Dermis blood vessel endothelial cell (primary cell): ENCODE measurements at places on chromosomes 3 and 15.

GRCh38 chr3:165846056-165846455, 8.8 kb upstream of the BCHE start:
- DNase-seq = no peak

DNA sequence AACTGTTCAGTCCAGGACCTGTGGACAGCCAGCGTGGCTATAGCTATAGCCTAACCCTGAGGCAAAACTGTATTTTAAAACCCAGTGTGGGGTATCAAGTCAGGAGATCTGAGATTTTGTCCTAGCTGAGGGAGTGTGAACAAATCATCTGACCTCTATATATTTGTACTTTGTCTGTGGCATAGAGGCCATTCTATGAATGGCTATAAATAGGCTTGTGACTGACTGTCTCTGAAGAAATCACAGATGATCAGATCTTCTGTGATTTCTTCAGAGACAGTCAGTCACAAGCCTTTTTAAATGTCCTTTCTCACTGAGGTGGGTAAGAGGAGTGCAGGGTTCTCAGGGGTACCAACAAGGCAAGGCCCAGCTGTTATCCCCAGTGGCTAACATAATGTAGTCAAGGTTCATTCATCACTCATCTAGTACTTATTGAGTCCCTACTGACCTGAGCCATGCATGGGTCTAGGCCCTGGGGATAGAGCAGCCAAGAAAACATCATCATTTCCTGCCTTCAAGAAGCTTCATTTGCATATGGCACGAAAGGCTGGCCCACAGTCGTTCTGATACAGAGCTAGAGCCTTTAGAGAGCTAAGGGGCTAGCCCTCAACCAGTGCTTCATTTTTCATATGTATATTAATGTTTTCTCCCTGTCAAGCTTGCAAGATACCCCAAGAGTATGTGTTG, 53.3 kb downstream of the TIPARP start:
- no peak for DNase-seq

DNA sequence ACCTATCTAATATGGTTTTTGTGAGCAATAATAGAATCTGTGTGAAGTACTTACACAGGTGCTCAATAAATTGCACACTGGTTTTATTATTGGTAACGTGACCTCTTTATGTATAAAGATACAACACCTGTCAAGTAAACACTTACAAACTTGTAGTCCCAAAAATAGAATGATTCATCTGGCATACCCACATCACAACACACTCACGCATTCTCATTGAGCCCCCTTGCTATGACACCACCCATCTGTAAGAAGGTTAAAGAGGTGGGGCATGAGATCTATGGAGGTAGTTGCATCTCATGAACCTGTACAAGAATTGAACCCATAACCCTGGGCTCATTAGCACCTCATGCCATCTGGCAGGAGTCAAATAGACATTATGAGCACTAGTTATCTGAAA, 134.9 kb upstream of the THBS1 start:
- DNase-seq = no peak

DNA sequence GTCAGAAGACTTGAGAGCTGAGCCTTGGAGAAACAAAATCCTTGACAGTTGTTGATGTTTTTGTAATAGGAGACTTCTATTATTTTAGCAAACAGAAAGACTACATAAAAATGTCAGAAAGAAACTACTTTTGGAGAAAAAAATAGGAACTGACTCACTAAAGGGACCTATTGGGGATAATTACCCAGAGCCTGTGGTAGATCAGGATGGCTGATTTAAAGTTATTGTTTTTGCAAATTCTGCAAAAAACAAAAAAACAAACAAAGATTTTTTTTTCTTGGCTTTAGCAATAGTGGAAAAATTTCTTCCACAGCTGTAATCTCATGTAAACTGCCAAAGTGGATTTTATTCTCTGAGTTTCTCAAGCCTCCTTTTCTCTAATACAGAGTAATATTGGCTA, 101.5 kb upstream of the SATB1 start:
- no peak for DNase-seq

GRCh38 chr3:183481582-183481981, 53.2 kb upstream of the MCF2L2 start:
- DNase-seq = no peak

DNA sequence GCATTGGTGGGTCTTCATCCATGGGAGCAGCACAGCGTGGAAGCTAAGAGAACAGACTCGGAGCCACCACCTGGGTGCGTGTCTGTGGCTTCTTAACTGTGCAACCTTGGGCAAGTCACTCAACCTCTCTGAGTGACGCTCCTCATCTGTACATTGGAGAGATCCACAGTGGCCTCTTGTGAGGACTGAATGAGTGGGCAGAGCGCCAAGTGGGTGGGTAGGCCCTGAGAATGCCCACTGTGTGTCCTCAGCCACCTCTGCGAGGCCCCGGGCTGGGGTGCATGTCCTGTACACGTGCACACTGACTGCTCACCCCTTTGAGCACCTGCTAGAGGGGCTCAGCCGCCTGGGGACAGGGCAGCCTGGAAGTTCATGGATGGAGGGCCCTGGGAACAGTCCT, 99.6 kb upstream of the PRR23E start:
- DNase-seq = no peak

DNA sequence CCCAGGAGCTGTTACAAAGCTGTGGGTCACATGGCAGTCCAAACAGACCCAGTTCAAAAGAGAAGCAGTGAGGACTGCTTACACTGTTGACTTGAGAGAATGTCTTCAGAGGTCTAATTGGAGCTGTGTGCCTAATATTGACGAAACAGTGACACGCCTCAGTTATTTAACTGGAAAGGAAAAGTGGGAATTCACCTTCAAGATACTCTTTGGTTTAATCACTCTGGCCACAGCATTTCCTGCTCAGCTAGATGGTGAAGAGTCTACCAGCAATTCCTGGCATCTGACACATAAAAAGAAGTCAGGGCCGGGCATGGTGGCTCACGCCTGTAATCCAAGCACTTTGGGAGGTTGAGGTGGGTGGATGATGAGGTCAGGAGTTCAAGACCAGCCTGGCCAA, 326.4 kb downstream of the SV2B start:
- DNase-seq = no peak

GRCh38 chr15:49103002-49103401, 52.4 kb downstream of the COPS2 start:
- DNase-seq = no peak

DNA sequence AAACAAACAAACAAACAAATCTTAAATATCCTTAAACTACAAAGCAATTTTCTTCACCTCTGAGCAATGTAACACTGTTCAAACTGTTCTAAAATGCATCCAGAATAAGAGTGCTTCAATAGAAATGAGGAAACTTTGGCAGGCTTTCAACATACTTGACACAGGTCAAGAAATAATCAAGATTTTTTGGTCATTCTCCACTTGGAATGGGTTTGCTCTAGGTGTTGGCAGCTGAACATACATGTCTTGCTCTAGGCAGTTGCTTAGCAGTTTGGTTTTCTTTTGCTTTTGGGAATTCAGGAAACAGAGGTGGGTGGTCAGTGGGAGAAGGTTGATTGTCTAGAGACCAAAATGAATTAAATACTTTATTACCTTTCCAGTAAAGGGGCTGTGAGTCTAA, 1.4 kb upstream of the LRRC3B start:
- DNase-seq = no peak

DNA sequence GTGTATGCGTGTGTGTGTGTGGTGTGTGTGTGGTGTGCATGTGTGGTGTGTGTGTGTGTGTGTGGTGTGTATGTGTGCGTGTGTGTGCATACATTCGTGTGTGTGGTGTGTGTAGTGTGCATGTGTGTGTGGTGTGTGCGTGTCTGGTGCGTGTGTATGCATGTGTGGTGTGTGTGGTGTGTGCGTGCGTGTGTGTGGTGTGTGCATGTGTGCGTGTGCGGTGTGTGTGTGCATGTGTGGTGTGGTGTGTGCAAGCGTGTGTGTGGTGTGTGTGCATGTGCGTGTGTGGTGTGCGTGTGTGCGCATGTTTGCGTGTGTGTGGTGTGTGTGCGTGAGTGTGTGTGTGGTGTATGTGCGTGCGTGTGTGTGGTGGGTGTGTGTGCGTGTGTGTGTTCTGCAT, 210.4 kb downstream of the LRTM1 start:
- DNase-seq = no peak

DNA sequence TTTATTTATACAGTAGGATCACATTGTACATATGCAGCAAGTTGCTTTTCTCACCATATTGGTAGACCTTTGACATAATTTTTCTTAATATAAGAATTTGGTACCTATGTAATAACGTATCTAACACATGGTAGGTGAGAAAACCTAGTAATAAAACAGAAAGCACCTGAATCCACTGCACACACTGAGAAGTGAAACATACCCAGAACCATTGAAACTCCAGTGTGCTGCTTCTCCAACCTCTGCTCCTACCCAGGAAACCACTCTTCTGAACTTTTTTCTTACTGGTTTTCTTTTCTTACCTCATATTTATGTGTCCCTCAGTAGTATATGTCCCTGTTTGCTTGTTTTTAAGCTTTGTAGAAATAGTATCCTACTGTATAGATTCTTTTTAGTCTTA, 293.0 kb downstream of the UBE2E2 start:
- DNase-seq = no peak

DNA sequence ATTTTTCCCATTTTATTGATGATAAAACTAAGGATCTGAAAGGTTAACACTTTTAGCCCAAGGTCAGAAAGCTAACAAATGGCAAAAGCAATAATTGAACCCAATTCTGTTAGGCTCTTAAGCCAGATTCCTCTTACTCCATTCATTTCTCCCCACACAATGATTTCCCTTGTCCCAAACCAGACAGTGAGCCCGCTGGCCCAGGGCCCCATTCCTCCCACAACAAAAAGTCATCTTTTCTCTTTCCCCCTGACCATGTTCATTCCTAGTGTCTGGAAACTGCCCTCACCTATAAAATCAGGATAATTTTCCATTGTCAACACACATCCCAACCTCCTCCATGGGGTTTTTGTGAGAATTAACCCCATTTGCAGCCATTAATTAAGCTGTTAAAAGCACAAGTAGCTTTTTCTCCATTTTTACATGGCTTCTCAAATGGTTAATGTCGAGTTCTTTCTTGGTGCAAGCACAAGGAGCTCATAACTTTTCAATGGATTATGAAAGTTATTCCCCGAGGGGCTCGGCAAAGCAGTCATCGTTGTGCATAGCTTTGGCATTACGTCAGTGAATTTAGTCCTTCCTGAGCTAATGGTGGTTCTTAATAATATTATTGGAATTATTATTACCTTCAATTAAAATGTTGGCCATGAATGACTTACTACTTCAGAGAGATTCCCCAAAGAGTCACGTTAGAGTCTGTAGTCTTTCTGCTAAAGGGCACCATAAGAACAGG, 151.0 kb upstream of the WNT5A start:
- DNase-seq = no peak

DNA sequence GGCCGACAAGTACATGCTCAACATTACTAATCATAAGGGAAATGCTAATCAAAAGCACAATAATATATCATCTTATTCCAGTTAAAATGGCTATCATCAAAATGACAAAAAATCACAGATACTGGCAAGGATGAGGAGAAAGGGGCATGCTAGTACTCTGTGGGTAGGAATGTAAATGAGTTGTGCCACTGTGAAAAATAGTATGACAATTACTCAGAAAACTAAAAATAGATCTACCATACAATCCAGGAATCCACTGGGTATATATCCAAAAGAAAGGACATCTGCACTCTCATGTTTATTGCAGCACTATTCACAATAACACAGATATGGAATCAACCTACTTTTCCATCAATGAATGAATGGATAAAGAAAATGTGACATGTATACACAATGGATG, 1256.5 kb downstream of the SI start:
- no peak for DNase-seq

DNA sequence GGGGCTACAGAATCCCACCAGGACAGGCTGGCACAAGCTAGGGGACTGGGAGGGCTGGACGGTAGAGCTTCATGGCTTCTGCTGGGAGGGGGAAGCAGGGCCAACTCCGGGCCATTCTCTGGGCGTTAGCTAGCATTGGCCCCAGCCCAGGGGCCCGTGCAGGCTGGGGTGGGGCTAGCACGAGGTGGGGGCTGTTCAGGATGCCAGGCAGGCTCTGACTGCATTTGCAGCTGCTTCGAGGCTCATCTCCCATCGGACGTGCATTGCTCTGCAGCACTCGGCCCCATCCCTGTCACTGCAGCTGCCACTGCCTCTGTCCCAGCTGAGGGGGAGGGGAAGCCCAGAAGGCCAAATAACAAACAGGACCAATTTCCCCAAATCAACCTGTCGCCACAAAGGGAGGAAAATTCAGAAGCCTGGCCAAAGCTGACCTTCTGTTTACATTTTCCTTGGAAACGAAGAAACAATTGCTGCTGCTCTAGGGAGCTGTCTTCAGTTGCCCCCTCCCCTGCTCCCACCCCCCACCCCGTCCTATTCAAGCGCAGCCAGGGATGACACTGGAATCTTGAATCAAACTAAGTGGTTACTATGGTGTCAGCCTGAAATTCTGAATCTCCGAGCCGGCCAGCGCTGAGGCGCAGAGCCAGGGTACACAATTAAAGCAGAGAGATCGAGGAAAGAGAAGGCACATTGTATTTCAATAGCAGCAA, 138.8 kb upstream of the PRR20G start:
- DNase-seq = no peak

DNA sequence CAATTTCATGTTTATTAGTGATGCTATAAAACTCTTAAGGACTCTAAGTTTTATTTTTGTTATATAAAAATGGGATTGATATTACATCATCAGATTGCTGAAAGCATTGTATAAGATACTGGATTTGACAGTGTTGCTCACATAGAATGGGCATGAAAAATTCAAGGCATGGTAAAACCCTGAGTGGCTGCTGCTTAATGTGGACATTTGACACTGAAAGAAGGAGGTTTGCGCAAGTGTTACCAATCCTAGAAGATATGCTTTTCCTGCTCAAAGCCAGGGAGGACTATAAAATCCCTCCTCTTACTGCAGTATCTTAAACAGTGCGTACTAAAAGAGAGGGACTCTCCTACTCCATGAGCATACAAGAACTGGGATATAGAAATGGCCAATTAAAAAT, 65.8 kb upstream of the PTX3 start:
- no peak for DNase-seq

GRCh38 chr3:36992806-36993325, at the start of gene EPM2AIP1:
Gene EPM2AIP1 (minus strand): TSS chr3:36993131. CDS start chr3:36993077, 54 bp downstream.
- DNase-seq = no peak

DNA sequence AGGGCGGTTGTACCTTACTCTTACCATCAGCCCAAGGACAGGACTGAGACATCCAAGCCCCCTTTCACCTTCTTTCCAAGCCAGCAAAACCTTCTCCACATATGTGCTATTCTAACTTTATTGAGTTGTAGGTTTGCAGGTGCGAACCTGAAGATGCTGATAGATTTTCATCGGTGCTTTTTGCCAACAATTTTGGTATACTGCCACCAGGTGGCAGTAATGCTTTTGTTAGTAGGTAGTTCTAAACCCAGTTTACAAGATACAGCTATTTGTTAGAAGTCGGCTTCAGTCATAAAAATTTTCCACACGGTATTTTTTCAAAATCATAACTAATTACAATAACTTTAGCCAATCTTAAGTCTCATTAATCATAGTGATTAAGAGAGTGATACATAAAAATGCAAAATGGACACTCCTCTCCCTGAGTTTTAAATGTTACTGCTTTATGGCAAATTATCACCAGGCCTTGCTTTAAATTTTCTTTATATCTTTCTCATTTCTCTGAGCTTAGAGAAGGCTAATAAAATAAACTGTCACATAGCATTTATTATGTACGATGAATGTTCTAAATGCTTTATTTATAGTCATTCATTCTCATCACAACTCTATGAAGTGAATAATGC, 636 bp downstream of the TBC1D21 start:
- DNase-seq = peak; percentile 73
